HepG2 (cell line): ENCODE measurements at places on chromosomes 16 and 17.

GRCh38 chr17:50316016-50316587 is 29.8 kb upstream of the XYLT2 start:
- DNase-seq = no peak

GRCh38 chr17:4417129-4417667 is 16.5 kb upstream of the SPNS3 start:
- DNase-seq = no peak

DNA sequence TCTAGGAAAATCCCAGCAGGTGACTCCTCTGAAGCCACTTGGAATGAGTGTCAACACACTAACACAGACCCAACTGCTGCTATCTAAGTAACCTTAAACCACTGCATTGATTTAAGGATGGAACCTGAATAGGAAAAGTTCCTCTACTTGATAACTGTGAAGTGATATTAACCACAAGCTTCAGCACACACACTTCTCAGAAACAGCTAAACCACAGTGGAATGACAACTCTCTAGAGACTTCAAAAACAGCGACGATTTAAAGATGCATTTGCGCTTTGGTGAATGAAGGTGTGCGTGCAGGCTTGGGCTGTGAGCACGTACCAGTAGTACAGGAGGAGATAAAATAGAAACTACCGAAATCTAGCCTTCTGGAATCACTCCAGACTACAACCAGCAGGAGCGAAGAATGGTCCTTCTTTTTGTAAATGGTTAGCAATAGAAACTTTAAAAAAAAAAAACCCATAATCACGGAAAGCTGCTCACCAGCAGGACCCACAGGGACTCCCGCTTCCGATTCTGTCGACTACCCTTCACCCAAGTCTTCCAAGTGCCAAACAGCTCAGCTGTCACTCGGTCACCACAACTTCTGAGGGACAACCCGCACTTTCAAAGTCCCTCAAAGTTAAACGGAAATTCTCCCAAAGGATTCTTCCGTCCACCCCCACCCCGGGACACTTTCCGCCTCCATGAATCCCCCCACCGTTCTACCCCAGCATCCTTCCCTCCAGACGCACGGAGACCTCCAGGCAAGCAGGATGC is 137.7 kb upstream of the CORO6 start:
- no peak for DNase-seq

- DNase-seq = peak; percentile 61
Measured at GRCh38 chr16:1174477-1175357, 21.8 kb downstream of the CACNA1H start.

DNA sequence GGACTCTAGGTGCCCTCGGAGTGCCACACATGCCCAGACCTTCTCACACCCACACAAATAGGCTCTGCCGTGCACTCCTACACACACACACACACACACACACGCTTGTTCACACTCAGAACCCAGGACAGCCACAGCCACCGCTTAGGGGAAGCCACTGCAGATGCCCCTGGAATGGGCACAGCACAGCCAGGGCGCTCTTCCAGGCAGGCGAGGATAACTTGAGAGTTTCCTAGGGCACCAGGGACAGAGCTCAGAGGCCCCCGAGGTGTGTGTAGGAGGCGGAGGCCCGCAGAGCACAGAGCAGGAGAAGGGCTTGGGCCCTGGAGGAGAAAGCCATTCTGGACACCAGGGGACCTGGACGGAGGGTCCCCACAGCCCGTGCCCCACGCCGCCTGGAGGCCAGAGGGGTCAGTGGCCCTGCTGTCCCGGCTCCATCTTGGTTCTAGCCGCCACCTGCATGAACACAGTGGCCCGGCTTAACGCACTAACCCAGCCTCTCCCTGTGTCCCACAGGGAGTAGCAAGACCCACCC is 21.0 kb downstream of the TRARG1 start:
- DNase-seq = no peak

GRCh38 chr17:11144358-11145233 is 96.4 kb upstream of the SHISA6 start:
- peak; percentile 18 for DNase-seq

DNA sequence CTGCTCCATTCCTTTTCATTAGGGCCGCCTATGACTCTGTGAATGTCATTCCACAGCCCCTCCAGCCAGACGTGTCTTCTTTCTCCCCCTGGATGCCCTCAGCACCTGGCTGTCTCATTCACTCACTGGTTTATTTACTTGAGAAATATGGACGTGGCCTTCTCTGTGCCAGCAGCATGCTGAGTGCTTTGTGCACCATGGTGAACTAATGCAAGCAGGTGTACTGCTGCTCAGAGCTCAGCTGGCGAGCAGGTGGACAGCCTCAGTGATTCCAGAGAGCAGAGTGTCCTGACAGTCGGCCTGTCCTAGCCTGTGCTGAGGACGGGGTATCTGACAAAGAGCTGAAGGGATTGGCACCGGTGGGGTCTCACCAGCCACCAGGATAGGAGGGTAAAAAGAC is 96.7 kb downstream of the GNAO1 start:
- no peak for DNase-seq

DNA sequence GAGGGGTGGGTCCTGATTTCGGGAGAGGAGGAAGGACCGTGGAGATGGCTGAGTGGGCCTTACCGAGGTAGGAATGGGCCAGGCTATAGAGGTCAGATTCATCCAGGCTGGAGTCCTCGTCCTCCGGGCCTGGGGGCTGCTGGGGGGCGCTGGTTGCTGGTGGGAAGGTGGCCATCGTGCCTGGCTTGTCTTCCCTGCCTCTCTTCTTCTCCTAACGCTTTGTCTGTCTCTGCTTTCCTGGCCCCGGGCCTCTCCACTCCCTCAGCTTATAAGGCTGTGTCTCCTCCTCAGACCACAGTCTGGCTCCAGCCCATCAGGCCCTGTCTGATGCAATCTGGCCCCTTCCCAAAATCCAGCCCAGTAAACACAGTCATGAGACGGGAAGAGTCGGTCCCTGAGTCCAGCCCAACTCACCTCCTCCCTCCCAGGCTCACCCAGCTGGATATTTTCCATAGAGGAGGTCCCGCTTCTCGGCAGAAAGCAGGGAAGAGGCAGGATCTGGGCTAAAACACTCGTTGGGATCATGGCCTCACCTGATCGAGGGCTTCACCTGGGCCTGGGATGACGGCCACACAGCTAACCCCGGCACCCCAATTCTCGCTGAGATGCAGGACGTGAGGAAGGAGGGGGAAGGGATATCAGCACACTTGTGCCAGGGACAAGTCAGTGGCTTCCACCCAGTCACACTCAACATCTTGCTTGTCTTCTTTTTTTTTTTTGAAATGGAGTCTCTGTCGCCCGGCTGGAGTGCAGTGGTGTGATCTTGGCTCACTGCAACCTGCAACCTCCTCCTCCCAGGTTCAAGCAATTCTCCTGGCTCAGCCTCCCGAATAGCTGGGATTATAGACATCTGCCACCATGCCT is at the start of gene NUPR1:
NUPR1 (minus strand) TSS at position 242 of the 864 bp plus-strand sequence; CDS start at position 175, 67 bp downstream.
- peak; percentile 89 for DNase-seq

DNA sequence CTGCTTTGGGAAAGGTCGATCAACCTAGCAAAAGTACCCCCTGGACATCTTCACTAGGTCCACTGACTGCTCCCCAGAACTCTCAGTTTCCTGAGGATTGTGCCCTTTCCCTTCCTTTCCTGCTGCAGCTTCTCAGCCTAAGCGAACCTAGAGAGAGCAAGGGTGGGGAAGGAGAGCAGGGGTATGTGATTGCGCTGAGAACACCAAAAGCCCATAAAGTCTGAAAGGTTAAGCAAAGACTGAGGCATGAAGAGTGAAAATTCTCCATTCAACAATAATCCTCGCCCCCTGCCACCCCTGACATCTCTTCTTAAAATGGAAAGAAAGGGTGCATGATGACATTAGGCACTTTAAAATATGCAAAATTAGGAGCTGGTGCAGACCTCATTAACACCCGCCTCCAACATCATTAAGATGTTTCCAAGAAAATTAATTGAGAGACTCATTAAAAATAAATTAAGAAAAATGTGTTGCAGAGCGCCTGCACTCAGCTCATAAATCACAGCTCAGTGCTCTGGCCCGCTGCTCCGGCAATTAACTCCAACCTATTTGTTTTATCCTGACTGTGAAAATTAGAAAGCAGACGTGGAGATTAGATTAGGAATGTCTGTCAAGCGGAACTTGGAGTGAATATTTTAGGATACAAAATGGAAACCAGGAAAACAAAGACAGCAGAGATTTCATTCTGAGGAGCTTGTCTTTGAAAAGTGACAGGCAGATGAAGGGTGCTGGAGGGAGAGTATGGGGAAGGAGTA is 49.1 kb upstream of the PMFBP1 start:
- DNase-seq = no peak

GRCh38 chr16:68385371-68385770 is 62.9 kb downstream of the SMPD3 start:
- no peak for DNase-seq

- no peak for DNase-seq
Measured at GRCh38 chr16:10126686-10127085, 55.5 kb downstream of the GRIN2A start.

DNA sequence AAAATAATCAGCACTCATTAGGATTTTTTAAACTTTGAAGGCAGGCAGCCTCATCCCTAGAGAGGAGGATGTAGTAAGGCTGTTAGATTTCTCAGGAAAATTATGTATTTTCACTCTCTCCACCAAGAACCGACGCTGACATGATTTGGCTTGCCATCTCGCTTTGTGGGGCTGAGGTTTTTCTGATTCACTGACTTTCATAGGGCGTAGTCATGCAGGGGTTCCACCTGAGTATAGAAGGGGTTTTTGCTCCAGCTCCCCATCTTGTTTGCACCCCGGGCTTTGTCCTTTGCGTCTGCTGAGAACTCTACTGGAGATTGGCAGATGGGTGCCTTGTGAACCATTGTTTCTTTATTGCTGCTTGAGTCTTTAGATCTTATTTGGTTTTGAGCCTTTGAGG is 20.2 kb downstream of the TOM1L1 start:
- DNase-seq = no peak

DNA sequence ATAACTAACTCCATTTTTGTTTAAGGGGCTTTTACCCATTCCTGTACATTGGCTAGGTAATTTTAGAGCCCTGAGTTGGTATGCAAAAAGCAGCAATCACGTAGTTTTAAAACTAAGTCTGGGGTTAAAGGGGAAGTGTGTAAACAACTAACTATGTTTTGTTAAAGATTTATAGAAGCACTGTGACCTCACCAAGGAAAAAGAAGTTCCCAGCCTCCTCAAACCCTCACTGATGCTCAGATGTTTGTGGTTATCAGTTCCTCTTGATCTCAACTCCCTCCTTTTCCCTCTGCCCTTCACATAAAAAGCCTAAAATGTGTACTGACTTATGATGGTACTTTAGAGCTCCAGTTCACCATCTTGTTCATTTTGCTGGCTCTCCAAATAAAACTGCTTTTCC is 119.9 kb upstream of the IRX6 start:
- DNase-seq = no peak

DNA sequence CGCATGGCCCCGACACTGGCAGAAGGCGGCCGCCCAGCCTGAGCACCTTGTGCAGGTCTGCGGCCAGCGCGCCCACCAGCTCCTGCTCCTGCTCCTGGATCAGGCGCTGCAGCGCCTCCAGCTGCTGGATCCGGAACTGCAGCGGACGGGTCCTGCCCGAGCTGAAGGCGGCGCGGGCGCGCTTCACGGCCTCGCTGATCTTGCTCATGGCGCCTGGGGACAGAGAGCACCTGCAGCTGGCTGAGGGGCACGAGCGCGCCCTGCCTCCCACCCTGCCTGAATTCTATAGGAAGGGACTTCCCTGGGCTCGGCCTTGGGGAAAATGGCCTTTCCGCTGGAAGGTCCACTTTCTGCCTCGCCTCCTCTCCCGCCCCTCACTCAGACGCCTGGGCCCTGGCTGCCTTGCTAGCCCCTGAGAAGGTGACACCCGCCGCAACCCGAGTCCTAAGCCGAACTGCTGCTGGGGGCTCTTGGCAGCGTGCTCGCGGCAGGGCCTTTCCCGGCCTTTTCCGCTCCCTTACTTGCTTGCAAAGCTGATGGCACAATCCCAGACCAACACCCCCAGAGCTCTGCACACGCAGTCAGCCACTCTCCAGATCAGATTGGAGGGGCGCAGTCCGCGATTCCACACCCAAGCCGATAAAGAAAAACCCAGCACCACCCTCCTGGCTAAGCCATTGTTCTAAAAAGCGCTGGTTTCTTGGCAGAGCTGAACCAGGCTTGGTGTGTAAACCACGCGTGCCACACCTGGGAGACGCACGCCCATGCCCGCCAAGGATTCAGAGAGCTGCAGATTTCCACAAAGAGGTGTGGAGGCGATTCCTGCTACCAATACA is 3.0 kb downstream of the ALDH3A1 start:
- no peak for DNase-seq

DNA sequence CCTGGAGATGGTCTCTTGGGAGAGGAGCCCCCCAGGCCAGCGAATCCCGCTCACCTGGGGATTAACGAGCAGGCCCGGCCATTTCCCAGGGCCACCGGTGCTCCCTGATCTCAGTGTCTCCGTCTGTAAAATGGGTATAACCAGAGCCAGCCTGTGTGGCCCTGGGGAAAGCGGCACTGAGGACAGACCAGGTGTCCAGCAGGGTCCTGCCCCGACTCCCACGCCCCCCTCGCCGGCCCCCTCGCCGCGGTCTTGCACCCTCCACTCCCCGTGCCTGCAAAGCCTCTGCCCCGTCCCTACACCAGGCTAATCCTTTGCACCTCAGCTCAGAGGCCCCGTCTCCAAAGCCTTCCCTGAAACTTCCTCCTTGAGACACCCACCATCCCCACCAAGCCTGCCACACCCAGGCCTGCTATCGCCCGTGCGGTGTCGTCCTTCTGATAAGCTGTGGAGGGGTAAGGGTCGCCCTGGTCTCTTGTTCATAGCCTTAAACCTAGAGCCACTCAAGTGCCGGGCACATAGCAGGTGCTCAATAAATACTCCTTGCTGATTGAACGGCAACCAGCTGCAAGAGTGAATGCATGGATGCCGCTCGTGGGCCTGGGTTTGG is 259.1 kb downstream of the C16orf95 start:
- no peak for DNase-seq

GRCh38 chr16:89913408-89914387 is 5.0 kb upstream of the MC1R start:
- no peak for DNase-seq

- DNase-seq = peak; percentile 71
Measured at GRCh38 chr17:53032861-53033271, 789.9 kb upstream of the KIF2B start.

- no peak for DNase-seq
Measured at GRCh38 chr17:73910206-73910605, 266.0 kb upstream of the SDK2 start.

GRCh38 chr17:927611-928461 is 51.7 kb downstream of the NXN start:
- no peak for DNase-seq

GRCh38 chr16:54980821-54981220 is 50.2 kb downstream of the IRX5 start:
- DNase-seq = no peak

GRCh38 chr16:69194488-69194887 is 7.5 kb downstream of the SNTB2 start:
- DNase-seq = no peak

- DNase-seq = no peak
Measured at GRCh38 chr17:63928966-63929695, 3.0 kb downstream of the CD79B start.

- DNase-seq = no peak
Measured at GRCh38 chr16:23629516-23629915, 11.6 kb downstream of the PALB2 start.

DNA sequence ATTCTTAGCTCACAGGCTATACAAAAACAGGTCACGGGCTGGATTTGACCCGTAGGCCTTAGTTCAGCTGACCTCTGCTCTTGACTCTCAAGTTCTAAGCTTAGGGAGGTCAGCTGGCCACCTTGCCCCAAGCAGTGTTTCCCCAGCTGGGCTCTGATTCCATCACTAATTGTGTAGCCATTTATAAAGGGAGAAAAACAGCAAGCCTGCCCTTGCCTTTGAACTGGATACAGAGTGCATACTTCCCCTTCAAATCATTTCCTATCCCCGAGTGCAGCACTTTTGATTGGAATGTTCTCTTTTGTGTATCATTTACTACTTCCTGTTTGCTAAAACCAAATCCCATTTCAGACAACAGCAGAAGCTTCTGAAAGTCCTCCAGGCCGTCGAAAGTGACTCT is 153.6 kb downstream of the KATNIP start:
- DNase-seq = no peak
